ENCODE measurements at places on chromosomes 16 and 17. TPM values are rescaled to one million over a fixed set of nuclear protein-coding genes. Genes with fewer than 3 reads are reported as not detected.
A peak's percentile ranks its signal among the peaks of the same experiment; 100 is the strongest.

DNA sequence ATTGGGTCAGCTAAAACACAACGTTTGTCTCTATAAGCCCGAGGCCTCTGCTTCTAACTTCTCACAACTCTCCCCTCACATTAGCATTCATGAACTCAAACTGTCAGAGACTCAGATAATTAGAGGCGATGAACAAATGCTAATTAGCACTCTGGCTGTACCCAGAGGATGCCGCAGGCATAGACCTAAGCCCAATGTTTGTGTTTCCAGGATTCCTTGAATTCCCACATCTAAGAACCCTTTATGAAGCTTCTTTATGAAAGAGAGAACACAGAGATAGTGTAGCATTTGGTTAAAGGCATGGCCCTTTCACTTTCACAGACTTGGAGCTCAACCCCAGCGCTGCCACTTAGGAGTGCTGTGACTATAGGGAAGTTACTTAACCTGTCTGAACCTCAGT, 512.2 kb downstream of the GRIN2A start:
- no peak overlapping the region for H3K27ac ChIP-seq
- peaks cover 14% of the 10 kb centered on the region for H3K27me3 ChIP-seq
- no peak overlapping the region for H3K4me3 ChIP-seq
- no peak for DNase-seq
- no peaks in the 10 kb centered on the region for H3K4me1 ChIP-seq

GRCh38 chr16:11051879-11052808, 107.8 kb downstream of the CLEC16A start:
- no peak for DNase-seq
- no peaks in the 10 kb centered on the region for H3K27me3 ChIP-seq
- peaks cover 17% of the 10 kb centered on the region for H3K4me1 ChIP-seq
- H3K4me3 ChIP-seq, result no peak overlapping the region
- H3K36me3 ChIP-seq, result no peaks in the 10 kb centered on the region
- no peak overlapping the region for H3K27ac ChIP-seq

- DNase-seq, result no peak
- peaks cover 13% of the 10 kb centered on the region for H3K36me3 ChIP-seq
- no peaks in the 10 kb centered on the region for H3K27me3 ChIP-seq
- H3K27ac ChIP-seq, result no peak overlapping the region
- peak overlapping the region; percentile 88 for H3K4me3 ChIP-seq
Observed at GRCh38 chr16:69329369-69330285, 761 bp downstream of the PDF start.

DNA sequence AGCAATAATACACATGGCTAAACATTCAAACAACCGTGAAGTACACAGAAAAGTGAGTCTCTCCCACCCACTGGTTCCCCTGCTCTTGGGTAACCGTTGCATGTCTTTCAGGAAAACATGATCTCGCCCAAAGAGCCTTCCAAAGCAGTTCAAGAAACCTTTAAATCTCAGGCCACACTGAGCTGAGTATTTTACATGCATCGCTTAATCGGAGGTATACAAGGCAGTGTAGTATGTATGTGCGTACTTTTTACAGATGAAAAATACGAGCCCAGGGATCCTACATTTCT, 741 bp upstream of the DEXI start:
- H3K36me3 ChIP-seq, result peaks cover 3% of the 10 kb centered on the region
- H3K4me1 ChIP-seq, result peaks cover 50% of the 10 kb centered on the region
- no peak for DNase-seq
- H3K27me3 ChIP-seq, result no peaks in the 10 kb centered on the region
- peak overlapping the region; percentile 91 for H3K4me3 ChIP-seq

Gene C17orf67
- 2.4 TPM for total RNA-seq

DNA sequence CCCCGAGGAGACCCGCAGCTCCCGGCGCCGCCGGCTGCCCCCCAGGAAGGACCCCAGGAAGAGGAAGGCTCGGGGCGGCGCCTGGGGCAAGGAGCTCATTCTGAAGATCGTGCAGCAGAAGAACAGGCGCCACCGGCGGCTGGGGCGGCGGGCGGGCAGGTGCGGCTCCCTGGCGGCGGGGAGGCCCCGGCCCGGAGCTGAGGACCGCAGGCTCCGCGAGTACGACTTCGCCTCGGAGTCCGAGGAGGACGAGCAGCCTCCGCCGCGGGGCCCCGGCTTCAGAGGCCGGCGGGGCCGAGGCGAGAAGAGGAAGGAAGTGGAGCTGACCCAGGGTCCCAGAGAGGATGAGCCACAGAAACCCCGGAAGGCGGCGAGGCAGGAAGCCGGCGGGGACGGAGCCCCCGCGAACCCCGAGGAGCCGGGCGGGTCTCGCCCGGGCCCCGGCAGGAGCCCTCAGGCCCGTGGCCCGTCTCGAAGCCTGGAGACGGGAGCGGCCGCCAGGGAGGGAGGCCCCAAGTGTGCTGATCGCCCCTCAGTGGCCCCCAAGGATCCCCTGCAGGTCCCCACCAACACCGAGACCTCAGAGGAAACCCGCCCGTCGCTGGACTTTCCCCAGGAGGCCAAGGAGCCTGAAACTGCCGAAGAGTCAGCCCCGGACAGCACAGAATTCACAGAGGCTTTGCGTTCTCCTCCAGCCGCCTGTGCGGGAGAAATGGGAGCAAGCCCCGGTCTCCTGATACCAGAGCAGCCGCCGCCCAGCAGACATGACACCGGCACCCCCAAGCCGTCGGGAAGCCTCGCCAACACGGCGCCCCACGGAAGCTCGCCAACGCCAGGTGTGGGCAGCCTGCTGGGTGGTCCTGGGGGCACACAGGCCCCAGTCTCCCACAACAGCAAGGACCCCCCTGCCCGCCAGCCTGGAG, 22.3 kb upstream of the ZFPM1 start:
- H3K4me1 ChIP-seq, result no peaks in the 10 kb centered on the region
- H3K4me3 ChIP-seq, result no peak overlapping the region
- no peak for DNase-seq
- H3K27ac ChIP-seq, result no peak overlapping the region

- peak overlapping the region; percentile 93 for H3K27ac ChIP-seq
- no peaks in the 10 kb centered on the region for H3K27me3 ChIP-seq
- H3K4me1 ChIP-seq, result peaks cover 31% of the 10 kb centered on the region
- H3K4me3 ChIP-seq, result peak overlapping the region; percentile 13
Observed at GRCh38 chr17:11852912-11853311, 144.4 kb downstream of the ZNF18 start.

- no peaks in the 10 kb centered on the region for H3K4me1 ChIP-seq
- DNase-seq, result no peak
- H3K27me3 ChIP-seq, result no peaks in the 10 kb centered on the region
- H3K27ac ChIP-seq, result no peak overlapping the region
Observed at GRCh38 chr17:68878226-68878885, 76.8 kb downstream of the ABCA8 start.

GRCh38 chr16:81808933-81809480, 29.9 kb downstream of the PLCG2 start:
- H3K36me3 ChIP-seq, result no peaks in the 10 kb centered on the region
- H3K27me3 ChIP-seq, result peaks cover 6% of the 10 kb centered on the region
- H3K4me1 ChIP-seq, result no peaks in the 10 kb centered on the region
- no peak overlapping the region for H3K4me3 ChIP-seq
- no peak for DNase-seq
- H3K27ac ChIP-seq, result no peak overlapping the region

Gene CFAP97D1
- total RNA-seq, result not detected

DNA sequence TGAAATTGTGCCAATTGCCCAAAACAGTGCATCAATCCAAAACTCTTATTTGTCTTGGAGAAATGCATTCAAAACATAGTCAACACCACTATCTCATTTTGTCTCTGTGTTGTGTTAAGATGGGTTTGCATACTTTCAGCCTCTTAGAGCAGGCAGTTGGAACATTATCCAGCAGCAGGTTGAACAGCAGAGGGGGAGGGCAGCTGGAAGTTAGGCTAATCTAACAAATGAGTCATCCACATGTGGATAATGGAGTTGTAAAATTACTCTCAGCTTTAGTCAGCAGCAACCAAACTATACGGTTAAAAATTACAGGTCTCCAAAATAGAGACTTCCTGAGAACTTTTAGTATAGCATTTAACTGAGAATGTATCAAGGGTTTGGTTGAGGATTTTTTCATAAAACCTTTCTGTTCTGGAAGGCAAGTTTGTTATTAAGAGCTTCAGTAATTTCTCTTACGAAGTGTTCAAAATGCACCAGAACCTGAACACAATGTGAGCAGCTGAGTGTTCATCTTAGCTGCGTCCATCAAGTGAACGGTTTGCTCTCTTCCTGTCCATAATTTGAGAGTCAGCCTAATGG, 46.3 kb downstream of the PRKCA start:
- no peaks in the 10 kb centered on the region for H3K27me3 ChIP-seq
- no peak for DNase-seq
- H3K4me1 ChIP-seq, result peaks cover 23% of the 10 kb centered on the region
- no peak overlapping the region for H3K27ac ChIP-seq
- no peaks in the 10 kb centered on the region for H3K36me3 ChIP-seq

Gene AURKB
- 186 TPM for total RNA-seq

DNA sequence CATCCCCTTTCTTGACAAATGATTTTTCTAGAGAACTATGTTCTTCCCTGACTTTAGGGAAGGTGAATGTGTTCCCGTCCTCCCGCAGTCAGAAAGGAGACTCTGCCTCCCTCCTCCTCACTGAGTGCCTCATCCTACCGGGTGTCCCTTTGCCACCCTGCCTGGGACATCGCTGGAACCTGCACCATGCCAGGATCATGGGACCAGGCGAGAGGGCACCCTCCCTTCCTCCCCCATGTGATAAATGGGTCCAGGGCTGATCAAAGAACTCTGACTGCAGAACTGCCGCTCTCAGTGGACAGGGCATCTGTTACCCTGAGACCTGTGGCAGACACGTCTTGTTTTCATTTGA, 7.4 kb downstream of the NAT9 start:
- peak overlapping the region; percentile 28 for H3K4me3 ChIP-seq
- peak overlapping the region; percentile 96 for H3K27ac ChIP-seq
- H3K27me3 ChIP-seq, result no peaks in the 10 kb centered on the region
- peaks cover 25% of the 10 kb centered on the region for H3K4me1 ChIP-seq

- no peaks in the 10 kb centered on the region for H3K27me3 ChIP-seq
- H3K36me3 ChIP-seq, result no peaks in the 10 kb centered on the region
- peaks cover 28% of the 10 kb centered on the region for H3K4me1 ChIP-seq
Observed at GRCh38 chr17:76670020-76670717, 26.6 kb upstream of the ST6GALNAC1 start.

Measured in neural crest cell (in vitro differentiated cells).